ENCODE measurements at places on chromosomes 4 and X.

DNA sequence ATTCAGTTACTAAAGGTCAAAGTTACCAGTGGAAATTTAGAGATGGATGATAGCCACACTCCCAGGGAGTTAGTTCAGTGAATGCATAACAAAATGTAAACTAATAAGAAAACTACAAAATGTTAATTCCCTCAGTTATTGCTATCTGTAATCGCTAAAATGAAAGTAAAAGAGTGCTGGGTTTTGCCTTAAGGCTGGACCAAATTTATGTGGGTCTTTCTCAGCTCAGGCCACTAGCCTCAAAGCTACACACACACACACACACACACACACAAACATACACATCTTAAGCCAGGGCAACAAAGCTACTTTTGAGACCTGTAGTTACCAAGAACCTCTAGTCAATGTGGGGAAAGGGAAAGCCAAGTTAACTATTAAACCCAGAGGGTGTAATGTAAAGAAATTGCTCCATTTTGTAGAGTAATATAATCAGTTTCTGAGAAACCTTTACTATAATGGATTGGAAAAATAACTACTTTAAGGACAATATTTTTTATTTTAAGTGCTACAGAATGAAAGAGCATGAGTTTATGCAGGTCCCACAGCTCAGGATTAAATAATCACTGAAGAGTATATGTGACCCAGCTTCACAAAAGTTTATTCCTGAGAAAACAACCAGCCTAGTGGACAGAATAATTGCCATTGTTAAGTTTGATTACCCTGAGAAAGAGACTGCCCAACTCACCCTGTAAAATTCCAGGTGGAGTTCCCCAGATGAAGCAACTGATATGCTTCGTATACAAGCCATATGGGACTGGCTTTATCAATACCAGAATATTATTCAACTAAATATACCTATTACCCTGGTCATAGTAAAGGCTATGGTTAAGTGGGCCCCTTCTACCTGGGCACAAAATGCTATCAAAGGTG is 8.9 kb upstream of the UGT2A3 start:
- DNase-seq, result no peak

DNA sequence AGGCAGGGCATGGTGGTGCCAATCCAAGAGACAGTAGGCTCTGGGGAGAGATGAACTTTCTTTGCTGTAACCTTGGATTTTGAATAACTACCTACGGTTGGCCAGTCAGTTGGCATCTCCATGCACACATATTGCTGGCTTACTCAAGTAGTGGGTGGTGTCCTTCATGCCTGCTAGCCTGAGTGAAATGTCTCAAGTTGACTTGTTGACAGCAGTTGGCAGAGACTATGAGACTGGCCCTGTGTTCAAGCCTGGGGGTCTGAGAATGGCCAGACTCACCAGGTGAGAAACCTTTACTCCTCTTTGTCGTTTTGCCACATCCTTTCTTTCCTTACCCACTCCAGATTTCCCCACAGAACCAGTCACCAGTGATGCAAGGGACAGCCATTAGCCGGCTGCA is 173.3 kb downstream of the MID1IP1 start:
- DNase-seq, result no peak

DNA sequence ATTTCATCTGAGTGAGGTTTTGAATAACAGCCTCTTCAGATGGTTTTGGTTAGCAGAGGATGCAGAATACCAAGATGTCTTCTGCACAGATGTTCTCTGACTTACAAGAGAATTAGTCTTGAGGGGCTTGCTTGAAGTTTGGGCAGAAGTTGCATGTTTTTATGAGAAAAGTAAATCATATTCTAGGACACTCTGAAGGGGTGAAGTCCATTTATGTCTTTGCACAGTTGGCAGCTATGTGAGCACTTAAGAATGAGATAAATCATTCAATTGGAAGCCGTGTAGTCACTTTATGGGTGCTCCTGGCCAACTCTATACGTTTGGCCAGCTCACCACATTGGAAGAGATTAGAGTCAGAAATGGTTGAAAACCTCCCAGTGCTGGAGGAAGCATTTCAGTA is 252.7 kb upstream of the KCNIP4 start:
- no peak for DNase-seq

- no peak for DNase-seq
Measured at GRCh38 chr4:8593264-8594096, 915 bp downstream of the CPZ start.

DNA sequence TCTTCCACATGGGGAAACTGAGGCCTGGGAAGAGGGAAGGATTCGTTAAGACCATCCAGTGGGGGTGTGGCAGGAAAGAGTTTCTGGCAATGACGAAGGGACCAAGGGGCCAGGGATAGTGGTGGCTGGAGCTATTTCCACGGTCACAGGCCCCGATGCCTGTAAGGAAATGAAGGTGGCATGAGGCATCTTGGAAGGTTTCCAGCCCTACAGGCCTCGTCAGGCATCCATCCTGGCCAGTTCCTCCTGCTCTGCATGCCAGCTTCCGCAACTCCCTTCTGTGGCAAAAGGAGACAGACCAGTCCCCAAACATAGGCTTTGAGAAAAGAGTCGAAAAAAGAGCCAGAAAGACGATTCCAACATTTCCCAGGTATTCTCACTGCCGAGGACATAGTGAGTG is 9.2 kb upstream of the C4orf50 start:
- DNase-seq, result no peak

DNA sequence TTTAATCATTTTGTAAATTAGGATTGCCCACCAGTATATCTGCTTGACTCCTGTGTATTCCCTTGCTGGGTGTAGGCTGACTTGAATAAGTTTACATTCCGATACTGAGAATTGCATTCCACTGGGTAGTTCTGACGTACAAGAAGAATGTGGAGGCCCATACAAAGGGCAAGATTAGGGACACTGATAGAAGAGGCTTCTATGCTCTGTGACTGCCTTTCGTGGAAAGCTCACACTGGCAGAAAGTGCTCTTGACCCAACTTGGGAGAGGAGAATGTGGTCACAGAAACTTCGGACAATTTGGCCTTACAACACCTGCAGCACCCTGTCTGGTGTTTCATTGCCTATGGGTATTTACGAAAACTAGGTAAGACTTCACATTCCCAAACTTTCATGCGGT is 126.3 kb downstream of the RAPGEF2 start:
- peak; percentile 62 for DNase-seq

DNA sequence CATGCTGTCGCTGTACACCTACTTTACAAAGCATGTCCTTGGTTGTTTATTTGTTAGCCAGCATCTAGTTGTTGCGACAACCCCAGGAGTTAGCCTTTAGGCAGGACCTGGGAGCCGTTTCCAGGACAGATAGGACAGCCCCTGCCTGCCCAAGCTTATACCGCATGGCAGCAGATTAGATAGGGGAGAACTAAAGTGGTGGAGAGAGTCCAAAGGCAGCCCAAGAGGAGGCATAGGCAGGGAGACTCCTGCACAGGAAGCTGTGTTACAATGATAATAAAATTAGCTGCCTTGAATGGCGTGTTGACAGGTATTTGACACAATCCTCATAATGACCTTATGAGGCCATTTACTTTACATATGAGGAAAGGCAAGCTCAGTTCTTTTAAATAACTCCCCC is 13.0 kb downstream of the NSDHL start:
- DNase-seq, result no peak

GRCh38 chr4:11069083-11069482 is 359.6 kb downstream of the HS3ST1 start:
- no peak for DNase-seq

- DNase-seq, result peak; percentile 22
Measured at GRCh38 chrX:15468036-15468435, 25.1 kb downstream of the PIR start.

DNA sequence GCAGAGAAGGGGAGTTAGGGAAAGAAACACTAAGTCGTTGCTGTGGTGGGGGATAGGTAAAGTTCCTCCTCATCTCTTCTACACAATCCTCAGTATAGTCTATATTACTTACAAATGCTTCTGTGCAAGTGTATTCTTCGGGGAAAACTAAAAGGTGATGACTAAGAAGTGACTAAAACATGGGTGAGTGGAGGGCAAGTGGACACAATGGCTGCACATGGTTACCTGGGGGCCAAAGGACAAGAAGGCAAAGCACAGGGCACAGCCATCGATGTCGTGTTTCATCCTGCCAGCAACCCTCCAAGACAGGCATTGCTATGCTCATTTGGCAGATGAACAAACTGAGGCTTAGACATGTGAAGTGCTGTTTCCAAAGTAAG is 35.5 kb upstream of the CCKAR start:
- DNase-seq, result no peak
